ENCODE measurements at places on chromosomes 13 and 19.

DNA sequence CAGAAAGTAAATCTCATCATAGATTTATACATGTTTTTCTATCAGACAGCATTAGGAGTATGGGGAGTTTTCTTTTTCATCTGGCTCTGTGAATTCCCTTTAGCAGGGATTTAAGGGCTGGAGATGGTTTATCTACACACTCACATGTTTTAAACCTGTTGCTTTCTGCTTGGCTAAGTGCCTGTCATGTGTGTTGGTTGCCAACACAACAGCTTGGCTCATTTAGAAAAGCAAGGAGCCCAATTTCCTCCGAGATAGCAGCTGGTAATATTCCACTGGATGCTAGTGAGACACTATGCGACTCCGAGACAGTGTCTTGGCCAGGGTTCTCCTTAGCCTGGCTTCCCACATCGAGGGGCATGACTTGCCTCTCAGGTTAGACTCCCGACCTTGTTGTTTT lies 83.3 kb downstream of the KLF5 start:
- DNase-seq, result no peak

DNA sequence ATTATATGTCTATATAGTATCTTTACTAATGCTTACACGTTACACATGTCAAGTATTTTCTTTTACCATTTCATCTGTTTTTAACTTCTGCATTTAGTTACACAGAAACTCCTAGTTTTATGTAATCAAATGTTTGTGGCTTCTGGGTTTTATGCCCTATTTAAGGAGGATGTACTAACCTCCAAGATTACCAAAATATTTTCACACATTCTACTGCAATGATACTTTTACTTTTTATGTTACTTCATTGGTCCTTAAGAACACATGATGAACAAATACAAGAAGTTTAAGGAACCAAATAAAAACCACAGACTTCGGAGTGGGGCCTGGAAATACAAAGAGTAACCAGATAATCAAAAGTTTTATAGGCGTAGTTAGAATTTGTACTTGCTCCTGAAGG lies 37.2 kb downstream of the ZC3H13 start:
- DNase-seq, result no peak

DNA sequence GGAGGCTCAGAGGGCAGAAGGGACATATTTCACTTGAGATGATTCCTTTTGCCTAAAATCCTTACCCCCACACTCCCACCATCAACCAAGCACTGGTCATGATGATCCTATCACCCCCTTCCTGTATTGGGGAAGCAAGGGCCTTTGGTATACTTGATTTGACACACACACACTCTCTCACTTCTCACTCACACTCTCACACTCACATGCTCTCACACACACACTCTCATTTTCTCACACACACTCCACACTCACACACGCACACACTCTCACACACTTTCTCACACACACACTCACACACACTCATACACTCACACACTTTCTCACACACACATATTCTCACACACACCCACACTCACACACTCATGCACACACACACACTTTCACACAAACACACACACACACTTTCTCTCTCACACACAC lies 8.6 kb downstream of the RGCC start:
- DNase-seq, result no peak

DNA sequence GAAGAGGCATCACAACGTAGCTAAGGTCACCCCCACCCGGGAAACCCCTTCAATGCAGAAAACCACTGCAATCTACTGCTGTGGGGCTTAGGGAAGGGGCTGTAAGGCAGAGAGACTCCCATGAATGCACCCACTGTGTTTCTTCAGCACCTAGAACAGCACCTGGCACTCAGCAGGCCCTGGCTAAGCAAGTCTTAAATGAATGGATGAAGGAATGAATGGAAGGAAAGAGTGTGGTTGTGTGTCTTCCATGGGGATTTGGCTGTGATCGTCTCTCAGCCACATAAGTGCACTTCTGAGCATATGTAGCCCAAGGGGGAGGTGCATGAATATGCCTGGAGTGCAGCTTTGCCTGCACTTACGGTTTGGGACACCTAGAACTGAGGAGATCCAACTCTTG lies 2.9 kb downstream of the CCDC159 start:
- no peak for DNase-seq

- DNase-seq, result no peak
Observed at GRCh38 chr19:54517483-54517882, 14.9 kb downstream of the LAIR2 start.

DNA sequence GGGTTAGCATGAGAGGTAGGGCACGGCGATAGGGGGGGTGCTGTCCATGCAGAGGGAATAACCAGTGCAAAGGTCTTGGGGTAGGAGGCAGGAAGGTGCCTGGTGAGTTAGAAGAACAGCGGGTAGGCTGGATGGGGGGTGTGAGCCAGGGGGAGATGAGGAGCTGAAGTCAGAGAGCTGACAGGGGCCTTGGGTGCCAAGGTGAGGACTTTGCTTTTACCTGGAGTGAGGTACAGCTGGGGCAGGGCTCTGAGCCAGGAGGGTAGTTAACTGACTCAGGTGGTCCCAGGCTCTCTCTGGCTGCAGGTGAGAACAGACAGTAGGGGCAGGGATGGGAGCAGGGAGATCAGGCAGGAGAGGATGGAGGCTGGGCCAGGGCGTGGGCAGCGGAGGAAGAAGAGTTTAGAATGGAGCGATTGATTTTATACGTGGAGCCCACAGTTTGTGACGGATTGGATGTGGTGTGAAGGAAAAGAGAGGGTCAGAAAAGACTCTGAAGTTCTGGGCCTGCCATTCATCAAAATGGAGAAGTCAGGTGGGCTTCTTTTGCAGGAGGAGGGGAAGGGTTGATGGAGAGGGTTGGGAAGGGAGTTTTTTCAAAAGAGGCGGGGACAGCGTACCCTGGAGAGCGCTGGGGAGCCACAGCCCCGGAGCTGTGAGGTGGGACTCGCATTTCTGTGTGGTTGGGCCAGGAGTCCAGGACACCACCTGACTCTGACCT lies 1.2 kb upstream of the GRAMD1A start:
- no peak for DNase-seq

DNA sequence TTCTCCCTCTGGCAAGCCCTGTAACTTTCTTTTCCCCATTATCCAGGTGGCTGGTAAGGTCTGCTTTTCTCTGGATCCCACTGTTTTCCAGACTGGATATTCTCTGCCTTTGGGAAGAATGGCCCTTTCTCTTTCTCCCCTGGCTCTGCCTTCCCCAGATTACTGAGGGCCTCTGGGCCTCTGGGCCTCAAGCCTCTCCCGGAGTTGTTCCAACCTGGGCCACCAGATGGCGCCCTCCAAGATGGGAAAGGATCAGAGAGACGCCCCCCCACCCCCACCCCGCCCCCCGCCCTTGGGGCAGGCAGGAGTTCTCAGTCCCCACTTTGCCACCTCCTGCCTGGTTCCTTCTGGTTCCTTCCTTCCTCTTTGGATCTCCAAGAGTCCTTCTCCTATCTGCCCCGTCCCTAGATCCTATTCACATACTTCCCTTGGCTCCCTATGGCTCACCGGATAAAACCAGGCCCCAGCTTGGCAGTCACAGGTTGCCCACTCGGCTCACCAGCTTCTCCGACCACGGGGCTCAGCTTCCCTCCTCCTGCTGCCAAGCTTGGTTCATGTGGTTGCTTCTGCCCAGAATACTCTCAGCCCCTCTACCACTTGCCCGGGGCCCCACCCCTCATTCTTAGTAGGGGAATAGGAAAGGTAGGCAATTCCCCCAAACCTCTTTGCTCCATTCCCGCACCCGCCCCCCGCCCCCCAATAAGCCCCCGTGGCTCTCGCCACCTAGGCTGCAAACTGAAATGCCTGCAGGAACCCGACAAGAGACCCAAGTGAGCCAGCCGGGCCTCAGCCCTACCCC lies 13.1 kb downstream of the EPS8L1 start:
- no peak for DNase-seq
